Renal cortex interstitium (tissue), 15 donors: ENCODE measurements at places on chromosomes 1 and 21.

DNA sequence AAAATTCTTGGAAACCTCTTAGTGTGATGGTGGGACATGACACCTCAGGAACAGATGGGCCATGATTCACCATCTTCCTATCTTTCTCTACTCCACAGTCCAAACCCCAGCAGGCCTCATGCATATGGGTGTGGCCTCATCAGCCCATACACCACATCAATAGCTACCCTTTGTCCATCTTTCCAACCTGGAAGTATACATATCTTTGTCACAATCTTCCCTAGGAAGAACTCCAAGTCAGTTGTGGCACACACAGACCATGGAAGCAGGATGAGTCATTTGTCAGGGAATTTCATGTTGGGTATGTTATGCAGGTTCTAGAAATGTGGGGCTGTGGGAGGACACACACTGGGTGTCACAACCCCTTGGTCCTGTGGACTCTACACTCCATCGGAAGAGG is 30.5 kb upstream of the CLCA4 start:
- no peak for DNase-seq

DNA sequence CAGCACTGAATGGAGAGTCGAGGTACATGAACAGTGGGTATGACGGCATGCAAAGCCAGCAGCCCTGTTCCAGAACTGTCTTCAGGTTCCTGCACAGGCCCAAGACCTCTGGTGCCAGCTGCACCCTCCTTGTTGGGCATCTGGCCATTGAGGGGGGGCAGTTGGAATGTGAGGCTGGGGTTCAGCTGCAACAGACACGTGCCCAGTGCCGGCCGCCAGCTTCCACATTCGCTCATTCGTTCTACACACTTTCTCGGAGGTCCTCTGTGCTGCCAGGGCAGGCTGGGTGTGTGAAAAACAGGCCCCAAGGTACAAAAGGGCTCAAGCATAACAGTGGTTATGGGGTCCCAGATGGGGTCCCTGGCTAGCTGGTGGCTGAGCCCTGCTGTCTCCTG is 37.9 kb upstream of the SLC19A1 start:
- no peak for DNase-seq

DNA sequence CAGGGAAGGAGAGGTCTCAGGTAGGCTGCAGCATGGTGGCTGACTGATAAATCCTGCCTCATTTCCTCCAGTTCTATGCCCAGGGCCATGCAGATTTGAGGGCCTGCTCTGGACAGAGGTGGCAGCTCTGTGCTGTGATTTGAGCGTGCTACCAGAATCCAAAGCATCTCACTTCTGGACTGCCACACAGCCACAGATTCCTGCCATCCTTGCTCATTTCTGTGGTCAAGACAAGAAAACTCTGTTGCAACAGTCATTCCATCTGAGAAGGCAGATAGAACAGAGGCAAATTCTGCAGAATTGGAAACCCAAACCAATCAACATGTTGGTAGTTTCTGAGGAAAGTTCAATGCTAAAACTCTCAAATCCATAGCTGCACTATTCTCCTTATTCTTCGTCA is 102.8 kb upstream of the GALNT2 start:
- no peak for DNase-seq

DNA sequence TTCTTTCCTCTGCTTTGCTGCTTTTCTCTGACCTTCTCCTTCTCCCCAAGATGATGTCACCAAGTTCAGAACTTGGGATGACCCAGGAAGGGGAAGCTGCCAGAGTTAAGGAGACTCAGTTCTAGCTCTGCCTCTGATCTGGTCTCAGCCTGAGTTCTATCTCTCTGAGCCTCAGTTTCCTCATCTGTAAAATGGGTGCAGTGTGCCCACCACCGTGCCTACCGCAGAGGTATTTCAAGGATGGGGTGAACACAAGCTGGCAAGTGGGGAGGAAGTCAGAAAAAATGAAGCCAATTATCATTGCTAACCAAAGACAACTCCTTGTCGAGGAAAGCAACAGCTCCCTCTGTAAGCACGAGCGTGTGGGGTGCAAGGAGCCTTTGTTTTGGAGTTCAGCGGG is 249.7 kb downstream of the KAZN start:
- DNase-seq = no peak

DNA sequence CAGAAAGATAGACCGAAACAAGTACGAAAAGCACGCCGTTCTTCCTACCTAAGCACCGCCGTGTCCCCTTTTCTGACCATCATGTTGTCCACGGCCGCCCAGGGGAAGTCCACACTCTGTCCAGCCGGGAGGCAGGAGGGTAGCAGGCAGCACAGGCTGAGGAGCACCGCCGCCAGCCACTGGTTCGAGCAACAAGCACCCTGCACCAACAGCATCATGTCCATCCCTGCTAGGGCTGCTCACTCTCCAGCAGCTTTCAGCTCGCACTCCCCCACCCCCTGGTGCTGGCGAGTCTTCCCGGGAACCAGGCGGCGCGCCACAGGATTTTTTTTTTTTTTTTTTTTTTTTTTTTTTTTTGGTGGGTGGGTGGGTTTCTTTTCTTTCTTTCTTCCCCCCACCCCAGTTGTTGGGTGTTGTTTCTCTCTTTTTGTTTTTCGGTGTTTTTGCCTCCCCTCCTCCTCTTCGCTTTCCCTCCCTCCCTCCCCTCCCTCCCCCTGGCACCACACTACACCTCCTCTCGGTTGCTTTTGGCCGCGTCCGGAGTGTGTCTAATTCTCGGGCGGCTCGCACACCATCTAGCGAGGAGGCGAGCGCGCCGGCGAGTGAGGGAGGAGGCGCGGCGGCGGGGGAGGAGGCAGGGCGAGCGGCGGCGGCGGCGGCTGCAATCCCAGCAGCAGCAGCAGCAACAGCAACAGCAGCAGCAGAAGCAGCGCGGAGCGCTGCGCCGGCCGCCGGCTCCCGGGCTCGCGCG is at the start of gene NEGR1:
Gene NEGR1 (minus strand): TSS at position 269 of the 751 bp plus-strand sequence.
- peak; percentile 54 for DNase-seq

DNA sequence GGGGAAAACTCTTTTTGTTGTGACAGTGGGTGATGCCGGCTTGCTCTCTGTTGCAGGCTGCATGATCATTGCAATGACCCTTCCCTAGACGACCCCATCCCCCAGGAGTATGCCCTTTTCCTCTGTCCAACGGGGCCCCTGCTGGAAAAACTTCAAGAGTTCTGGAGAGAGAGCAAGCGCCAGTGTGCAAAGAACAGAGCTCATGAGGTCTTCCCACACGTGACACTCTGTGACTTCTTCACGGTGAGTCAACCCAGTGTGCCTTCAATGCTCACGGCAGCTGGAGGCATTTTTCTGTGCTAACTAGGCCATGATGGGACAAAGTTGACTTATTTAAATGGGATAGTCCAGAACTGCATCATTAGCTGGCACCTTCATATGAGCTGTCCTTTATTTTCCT is 5.7 kb downstream of the UBASH3A start:
- DNase-seq = no peak

DNA sequence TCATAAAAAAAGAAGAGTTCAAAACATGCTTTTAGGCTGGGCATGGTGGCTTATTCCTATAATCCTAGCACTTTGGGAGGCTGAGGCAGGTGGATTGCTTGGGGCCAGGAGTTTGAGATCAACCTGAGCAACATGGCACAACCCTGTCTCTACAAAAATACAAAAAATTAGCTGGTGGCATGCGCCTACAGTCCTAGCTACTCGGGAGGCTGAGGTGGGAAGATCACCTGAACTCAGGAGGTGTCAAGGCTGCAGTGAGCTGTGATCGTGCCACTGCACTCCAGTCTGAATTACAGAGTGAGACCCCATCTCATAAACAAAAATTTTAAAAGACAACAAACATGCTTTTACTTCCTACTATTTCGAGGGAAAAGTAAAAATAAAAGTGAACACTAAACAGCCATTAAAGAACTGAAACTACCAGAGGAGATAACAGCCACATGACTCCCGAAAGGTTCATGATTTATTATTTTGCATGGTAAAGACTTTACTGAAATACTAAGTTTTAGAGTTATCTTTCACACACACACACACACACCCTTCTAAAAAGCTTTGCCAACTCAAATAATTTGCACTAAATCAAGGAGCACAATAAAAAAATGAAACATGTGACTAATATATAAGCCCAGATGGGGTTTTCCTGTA is 48.1 kb downstream of the USP1 start:
- DNase-seq = no peak

- no peak for DNase-seq
Measured at GRCh38 chr1:200364091-200364759, 45.6 kb downstream of the ZNF281 start.

DNA sequence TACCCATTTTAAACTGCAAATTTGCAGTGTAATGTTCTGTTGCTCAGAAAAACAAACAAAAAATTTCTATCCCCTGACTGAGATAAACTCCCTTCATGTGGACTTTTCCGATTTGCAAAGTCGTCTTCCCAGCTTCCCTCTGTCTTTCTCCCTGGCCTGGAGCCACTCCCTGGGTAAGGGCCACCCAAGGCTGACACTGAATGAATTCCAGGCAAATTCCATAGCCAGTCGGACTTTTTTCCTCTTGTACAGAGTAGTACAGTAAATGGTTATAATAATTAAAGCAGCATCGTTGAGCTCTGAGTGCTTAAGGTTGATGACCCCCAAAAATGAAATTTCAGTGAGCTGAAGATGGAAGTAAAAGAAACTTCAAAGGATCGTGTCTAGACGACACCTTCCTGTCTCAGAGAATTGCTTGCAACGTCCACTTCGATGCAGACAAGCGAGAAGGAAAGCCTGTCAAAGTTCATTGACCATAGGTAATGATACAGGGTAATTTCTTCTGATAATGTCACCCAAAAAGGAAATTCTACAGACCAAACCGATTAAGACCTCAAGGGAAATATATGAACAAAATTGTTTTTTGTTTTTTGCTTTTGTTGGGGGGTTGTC is 33.6 kb upstream of the LHX8 start:
- DNase-seq = no peak

DNA sequence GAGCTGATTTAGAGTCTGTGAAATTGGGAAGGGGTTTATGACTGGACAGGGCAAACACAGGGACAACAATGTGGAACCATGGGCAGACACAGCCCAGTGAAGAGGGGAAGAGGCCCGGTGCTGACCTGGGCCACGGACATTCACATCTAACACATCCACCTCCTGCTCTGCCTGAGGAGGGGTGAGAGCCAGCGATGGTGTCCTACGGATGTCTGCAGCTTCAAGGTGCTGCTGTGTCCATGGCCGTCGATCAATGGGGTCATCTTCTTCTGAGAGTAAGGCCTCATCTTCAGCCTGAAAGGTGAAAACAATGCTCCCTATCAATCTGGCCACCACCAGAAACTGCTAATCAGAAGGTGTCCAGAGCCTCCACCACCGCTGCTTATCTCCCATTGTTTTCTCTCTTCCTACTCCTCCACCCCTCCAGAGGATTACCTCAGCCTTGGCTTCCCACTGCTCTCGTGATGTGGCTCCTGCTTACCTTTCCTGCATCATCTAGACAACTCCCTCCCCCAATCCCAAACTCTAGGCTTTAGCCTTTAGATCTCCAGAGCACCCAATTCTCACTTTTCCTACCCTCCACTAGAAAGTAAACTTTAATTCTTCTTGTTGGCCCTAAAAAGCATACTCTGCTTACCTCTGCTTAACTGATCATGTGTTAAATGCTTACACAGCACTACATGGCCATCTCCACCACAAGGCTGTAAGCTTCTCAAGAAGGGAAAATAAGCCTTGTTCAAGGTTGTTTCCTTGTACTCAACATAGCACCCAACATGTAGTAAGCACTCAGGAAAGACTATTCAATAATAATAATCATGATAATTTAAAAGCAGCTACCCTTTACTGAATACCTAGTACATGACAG is 24.0 kb upstream of the ADAM30 start:
- DNase-seq = no peak

DNA sequence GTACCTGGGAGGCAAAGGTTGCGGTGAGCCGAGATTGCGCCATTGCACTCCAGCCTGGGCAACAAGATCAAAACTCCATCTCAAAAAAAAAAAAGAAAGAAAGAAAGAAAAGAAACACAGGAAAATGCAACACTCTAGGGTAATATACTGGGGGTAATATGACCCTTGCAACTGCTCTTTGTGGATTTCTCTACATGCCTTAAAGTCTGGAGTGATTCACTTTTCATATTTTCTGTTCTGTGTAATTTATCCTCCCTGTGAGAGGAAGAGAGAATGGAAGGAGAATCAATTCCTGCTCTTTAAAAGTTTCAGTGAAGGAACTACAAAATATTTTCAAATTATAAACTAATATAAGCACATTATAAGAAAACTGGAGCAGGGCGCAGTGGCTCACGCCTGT is 22.7 kb downstream of the RIT1 start:
- no peak for DNase-seq

GRCh38 chr1:205241366-205242030 is 13.8 kb downstream of the TMCC2 start:
- DNase-seq = no peak

GRCh38 chr1:211591980-211592493 is 13.1 kb upstream of the SLC30A1 start:
- no peak for DNase-seq

- no peak for DNase-seq
Measured at GRCh38 chr1:232130815-232131480, 499.0 kb downstream of the SIPA1L2 start.

DNA sequence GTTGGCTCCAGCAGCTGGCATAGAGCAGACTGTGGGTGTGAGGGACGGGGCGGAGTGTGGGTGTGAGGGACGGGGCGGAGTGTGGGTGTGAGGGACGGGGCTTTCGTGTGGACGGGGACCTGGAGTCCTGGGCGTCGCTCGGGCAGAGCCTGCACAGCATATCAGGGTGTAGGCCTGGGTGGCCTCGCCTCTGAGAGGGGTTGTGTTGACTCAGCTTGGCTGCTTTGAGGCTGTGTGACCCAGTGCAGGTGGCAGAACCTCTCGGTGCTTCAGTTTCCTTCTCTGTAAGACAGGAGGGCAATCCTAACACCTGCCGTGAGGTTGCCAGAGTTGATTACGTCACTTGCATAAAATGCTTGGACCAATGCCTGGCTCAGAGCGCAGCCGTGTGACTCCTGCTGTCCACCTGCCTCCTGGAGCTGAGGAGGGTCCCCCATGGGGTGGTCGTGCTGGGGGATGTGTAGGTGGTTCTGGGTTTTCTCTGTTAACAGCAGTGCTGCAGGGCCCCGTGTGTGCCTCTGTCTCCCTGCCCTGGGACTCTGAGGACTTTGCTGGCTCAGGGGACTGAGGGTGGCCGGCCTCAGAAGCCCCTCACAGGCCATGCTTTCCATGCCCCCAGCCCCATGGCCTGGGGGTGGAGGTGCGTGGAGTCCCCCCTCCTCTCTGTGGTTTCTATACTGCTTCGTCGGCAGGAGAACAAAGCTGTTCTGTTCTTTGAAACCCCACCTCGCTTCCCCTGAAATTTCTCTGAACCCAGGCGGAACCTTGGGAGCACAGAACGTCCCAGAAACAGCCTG is 15.4 kb downstream of the PDXK start:
- no peak for DNase-seq

DNA sequence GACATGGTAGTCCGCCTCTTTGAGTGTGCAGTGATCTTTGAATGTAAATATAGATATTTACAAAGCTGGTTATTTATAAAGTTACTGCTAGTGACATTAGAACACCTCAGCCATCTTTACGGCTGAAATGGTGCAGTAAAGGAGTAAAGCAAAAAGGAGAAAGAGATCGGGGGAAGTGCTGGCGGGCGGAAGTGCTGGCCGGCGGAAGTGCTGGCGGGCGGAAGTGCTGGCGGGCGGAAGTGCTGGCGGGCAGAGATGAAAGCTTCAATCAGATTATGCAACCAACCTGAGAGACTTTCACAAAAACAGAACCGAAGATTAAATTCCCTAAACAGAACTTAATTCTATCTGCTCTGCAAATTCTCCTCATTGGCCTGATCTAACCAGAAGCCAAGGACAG is 1.4 kb upstream of the OR14A16 start:
- DNase-seq = no peak

GRCh38 chr21:42862774-42863503 is 16.4 kb downstream of the WDR4 start:
- DNase-seq = no peak
